ENCODE measurements at places on chromosomes 12 and 14.
A peak's percentile ranks its signal among the peaks of the same experiment; 100 is the strongest.

- DNase-seq, result no peak
Measured at GRCh38 chr12:47032644-47033043, 46.8 kb upstream of the PCED1B start.

- no peak for DNase-seq
Measured at GRCh38 chr14:22489244-22489545, 99.8 kb downstream of the DAD1 start.

DNA sequence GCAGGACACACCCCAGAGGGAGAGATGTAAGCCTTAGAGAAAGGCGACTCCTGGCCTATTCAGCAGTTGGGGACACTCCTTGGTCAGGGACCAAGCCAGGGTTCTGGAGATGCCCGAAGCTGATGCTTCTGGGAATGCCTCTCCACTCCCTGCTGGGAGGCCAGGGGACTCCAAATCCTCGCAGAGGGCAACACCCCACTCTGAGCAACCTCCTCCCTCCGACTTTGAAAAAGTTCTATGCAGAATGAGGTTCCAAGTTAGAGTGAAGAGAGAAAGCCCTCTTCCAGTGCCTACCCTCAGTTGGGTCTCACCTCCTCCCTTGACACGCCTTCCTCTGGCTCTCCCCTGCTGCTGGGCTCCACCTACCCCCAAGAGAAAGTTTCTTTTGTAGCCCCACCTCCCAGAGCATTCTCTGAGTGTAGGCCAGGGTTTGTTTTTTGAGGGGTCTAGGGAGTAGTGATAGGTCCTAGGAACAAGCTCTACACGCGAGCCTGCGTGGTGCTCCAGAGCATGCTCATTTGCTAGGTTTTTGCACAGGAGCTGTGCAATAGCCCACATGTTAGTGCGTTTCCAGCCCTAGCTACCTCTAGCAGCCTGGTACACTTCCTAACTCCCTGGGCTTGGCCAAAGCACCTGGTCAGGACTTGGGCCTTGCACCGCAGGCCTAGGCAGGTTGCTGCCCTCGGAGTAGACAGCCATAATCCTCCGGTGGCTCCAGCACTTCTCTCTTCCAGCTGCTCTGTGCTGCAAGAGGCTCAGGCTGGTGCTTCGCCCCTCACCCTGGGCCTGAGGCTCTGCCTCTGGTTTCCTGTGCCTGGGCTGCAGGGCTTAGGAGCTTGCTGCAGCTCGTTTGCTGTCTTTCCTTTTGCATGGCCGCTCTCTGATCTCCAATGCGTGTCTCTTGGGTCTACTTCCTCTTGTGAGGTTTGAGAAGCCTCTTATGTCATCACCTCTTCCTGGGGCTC lies 590 bp upstream of the CEBPE start:
- DNase-seq, result no peak

DNA sequence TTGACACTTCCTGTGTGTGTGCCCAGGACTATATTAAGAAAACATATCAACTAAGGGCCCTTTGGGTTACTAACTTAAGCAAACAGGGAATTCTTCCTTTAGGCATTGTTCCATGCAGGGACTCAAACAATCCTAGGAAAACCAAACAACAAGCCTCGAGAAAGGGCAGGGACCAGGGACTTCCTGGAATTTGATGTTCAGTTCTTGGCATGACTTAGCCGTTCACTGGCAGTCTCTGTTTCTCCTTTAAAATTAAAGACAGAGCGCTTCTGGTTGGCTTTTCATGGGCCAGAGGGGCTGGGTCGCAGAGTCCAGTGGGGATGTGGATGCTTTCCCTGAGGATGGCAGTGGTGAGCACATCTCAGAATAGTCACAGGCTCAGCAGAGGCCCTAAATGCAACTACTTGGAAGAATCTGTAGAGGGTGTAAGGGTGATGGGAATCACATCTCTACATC lies 35.2 kb downstream of the RNFT2 start:
- no peak for DNase-seq

DNA sequence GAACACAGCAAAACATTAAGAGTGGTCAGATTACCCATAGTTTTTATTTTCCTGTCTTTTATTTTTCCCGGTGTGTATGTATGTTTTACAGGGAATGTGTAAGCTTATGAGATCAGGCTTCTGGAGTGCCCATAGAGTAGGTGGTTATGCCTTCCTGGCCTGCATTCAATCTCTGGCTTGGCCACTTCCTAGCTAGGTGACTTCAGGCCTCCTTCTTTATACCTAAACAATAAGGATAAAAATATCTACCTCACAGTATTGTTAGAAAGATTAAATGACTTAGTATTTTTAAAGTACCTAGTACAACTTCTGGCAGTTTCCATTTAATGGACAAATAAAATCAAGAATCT lies 42.4 kb downstream of the ITPR2 start:
- no peak for DNase-seq

DNA sequence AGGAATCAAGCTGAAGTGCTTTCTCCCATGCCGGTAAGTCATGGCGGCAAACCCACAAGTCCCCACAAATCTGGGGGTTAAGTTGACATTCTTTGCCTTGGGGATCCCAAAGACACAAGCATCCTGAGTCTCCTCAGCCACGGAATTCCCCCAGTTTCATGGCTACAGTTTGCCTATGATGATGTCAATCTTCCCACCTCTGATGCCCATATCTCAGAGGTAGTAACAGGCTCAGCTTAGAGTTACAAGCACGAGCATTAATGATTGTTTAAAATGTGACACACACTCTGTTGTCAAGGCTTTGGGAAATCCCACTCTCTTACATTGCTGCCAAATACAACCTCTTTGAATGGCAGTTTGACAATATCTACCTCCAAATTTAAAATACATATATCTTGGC lies 22.3 kb downstream of the NOS1 start:
- no peak for DNase-seq

- DNase-seq, result peak; percentile 53
Measured at GRCh38 chr12:4030929-4031702, 157.9 kb upstream of the PARP11 start.

DNA sequence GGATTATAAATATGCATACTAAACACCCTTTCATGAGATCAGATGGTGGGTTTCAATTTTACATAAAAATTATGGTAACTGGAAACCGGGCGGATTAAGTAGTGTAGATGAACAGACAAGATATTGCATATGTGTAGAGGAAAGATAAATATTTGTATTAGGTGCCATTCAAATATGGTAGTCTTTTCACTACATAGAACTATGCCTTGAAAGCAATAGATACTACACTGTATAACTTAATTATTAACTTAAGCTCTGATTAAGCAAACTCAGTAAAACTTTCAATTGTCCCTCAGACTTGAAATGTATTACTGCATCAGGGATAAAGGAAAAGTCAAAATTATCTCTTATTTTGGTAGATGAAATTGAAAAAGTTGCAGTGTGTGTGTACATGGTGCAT lies 1.9 kb downstream of the PTPN21 start:
- no peak for DNase-seq

DNA sequence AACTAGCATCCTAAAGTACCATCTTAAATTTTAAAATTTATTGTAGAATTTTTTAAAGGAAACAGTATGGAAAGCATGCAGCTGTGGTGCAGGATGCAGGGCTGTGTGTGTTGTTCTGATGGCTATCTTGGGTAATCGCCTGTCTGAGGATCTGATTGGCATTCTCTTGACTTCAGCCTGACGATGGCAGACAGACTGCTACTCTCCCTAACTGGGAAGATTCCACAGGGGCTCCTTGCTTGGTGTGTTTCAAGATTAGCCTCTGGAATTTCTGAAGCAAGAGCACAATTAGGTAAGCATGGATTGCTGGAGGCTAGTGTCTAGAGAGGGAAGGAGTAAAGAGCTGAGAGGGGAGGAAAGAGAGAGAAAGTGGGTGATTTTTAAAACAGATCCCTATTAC lies 696.8 kb upstream of the LRFN5 start:
- no peak for DNase-seq

GRCh38 chr12:13094367-13094766 lies 9.1 kb downstream of the GSG1 start:
- DNase-seq, result no peak

GRCh38 chr12:120944645-120945217 lies 33.6 kb upstream of the HNF1A start:
- peak; percentile 33 for DNase-seq

GRCh38 chr14:55220230-55220629 lies 28.8 kb upstream of the DLGAP5 start:
- no peak for DNase-seq

- no peak for DNase-seq
Measured at GRCh38 chr14:45227566-45227965, 25.4 kb downstream of the MIS18BP1 start.

DNA sequence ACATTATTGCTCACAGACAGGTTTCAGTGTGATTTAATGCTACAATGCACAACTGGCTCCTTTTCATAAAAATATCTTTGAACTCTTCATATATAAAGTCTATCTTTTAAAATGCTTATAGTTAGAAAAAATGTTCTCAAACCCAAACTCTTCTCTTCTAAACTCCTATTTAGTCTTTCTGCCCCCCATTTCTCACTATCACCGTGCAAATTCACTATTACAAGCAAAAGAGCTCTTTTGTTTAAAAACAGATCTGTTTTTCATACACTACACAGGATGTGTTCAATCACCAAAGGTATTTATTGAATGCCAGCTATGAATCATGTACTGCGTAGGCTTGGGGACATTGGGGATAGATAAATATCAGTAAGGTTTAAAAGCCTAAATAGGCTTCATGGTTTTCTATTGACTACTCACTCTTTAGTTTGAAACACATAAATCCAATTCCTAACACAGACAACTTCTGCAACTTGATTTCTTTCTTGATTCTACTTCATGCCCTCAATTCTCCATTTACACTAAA lies 692.3 kb downstream of the C12orf50 start:
- DNase-seq, result no peak

DNA sequence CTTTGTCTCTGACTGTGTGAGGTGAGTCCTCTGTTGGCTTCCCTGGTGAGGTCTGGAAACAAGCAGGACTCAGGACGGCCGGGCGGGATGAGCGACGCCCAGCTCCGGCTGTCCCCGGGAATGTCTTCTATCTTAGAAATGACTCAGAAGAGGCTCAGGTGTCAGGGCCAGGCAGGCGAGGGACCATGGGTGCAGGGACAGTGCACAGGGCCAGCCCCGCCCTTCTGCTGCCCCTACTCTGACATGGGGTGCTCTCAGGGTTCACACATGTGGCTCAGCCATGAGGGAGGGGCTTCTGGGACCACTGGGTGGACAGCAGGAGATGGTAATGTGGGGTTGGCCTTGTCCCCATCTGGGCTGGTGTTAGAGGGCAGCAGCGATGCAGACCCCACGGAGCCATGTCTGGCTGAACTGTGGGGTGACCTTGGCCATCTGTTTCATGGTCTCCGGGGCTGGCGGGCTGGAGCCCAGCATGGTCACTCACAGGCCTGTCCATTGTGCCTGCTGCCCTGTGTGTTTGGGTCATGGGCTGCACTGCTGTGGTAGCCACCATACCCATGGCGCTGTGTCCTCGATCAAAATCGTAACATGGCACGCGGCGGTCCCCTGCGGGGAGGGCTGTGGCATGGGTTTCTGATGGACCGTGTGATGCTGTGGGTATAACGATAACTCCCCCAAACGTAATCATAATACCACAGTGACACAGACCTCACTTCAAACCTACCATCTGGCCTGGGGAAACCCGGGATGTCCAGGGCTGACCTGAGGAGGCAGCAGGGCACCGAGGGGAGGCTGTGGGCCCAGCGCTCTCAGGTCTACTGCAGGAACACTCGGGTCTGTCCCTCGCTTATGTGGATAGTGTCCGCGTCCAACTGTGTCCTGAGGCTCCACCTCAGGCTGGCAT lies 368.8 kb downstream of the TMEM121 start:
- DNase-seq, result no peak

DNA sequence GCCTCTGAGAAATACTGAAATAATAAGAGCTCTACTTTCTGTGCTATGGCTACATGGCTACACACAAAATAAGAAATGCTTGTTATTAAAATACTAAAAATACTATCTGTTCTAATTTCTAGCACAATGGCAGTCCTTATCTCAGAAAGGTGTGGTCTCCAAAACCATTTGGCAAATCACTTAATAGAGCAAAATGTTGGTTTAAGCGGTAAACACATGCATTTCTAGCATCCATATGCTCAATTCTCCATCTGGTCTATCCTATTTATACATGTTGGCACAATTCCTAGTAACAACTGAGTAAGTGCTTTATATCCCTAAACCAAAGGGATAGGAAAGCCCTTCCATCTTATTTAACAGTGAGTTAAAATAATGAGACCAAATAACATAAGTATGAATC lies 107.0 kb downstream of the PAPLN start:
- no peak for DNase-seq

GRCh38 chr14:103500148-103500990 lies 22.3 kb downstream of the CKB start:
- DNase-seq, result peak; percentile 67

DNA sequence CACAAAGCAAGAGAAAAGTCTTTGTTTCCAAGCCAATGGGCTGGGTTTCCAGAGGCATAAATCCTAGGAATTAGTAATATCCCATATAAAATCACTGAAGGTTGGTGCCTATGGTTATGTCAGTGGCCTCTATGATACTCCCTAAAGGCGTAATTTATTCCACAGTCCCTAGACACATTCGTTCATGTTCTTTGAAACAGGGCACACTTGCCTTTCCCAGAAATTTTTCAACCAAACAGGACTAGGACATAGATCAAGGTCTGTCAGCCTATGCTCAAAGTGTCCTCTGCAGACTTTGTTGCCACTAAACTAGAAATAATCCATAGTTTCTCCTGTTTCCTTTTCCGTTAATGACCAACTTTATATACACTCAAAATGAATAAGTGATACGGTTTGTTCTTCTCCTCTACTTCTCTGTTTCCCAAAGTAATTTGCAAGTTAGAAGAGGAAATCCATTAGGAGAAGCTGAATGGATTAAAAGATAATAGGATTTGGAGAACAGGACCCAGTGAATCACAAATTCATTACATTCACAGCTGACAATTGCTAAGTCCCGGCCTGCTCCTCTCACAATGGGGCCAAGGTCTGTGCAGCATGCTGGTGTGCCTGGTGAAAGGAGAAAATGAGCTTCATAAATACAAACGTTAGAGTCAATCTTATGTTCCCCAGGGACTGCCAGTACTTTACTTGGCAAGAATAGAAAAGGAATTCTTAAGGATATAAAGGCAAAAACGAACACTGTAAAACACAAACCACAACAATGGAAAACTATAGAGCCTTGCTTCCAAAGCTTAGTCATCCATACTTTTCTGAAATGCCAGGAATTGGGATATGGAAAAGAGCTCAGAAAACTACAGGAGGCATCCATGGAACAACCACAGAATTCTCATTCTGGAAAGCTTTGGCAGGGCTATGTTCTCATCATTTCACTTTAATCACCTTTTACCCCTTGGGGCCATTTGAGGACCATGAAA lies 966.2 kb downstream of the NRXN3 start:
- DNase-seq, result no peak

All from T-helper 1 cell (primary cell).